Activated CD8-positive, alpha-beta T cell treated with anti-CD3 and anti-CD28 coated beads for 36 hours (primary cell): ENCODE measurements at places on chromosomes 6 and 20.

DNA sequence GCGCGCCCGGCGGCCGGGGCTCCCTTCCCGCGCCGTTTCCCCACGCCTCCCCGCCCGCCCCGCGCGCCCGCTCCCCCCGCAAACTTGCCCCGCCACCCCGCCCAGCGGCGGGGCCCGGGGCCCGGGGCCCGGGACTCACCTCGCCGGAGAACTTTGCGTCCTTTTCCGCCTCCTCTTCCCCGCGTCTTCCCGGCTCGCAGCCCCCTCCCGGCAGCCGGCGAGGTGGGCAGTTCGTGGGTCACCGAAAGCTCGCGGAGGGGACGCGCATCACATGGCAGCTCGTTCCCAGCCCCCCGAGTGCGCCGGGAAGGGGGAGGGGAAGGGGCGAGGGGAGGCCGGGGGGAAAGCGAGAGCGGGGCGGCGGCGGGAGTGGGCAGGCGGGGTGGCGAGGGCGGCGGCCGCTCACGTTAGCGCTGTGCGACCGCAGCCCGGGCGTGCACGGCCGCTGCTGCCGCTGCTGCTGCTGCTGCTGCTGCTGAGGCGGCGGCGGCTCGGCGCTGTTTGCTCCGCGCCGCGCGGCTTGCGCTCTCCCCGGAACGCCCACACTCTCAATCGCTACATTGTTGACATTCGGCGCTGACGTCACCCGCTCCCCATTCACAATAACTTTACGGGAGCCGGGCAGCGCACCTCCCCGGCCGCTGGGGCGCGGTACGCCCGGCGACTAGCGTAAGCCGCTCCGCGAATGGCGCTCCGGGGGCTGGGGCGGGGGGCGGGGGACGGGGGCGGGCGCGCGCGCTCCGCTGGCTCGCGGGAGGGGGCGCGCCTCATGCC lies at the start of gene BACH2:
Gene BACH2, minus strand, starts transcription at position 503 of the 774 bp plus-strand sequence. CDS start 287,999 bp downstream, outside the sequence.
- H3K36me3 ChIP-seq = peaks cover 34% of the 10 kb centered on the region
- peaks cover 3% of the 10 kb centered on the region for H3K27me3 ChIP-seq
- H3K27ac ChIP-seq = peak within 1 kb of the TSS; percentile 94
- peak within 1 kb of the TSS; percentile 83 for H3K4me3 ChIP-seq
- peak; percentile 99 for DNase-seq
- peaks cover 38% of the 10 kb centered on the region for H3K4me1 ChIP-seq

- H3K27me3 ChIP-seq = no peaks in the 10 kb centered on the region
- H3K27ac ChIP-seq = peak overlapping the region; percentile 60
- H3K4me1 ChIP-seq = peaks cover 22% of the 10 kb centered on the region
- no peak overlapping the region for H3K4me3 ChIP-seq
- peaks cover 47% of the 10 kb centered on the region for H3K36me3 ChIP-seq
These were observed 3.5 kb upstream of the ACAT2 start for GRCh38 chr6:159758031-159759001.

- peak overlapping the region; percentile 76 for H3K4me3 ChIP-seq
- peaks cover 57% of the 10 kb centered on the region for H3K36me3 ChIP-seq
- DNase-seq = peak; percentile 98
- H3K27me3 ChIP-seq = no peaks in the 10 kb centered on the region
- H3K27ac ChIP-seq = peak overlapping the region; percentile 93
These were observed 5.1 kb downstream of the DEF6 start for GRCh38 chr6:35302604-35303241.

- H3K4me3 ChIP-seq = peak overlapping the region; percentile 78
- peaks cover 1% of the 10 kb centered on the region for H3K36me3 ChIP-seq
- H3K4me1 ChIP-seq = peaks cover 7% of the 10 kb centered on the region
- H3K27me3 ChIP-seq = peaks cover 8% of the 10 kb centered on the region
These were observed 29.9 kb upstream of the TRIM27 start for GRCh38 chr6:28953585-28954258.

GRCh38 chr6:20365456-20365855 lies 36.2 kb upstream of the E2F3 start:
- peak overlapping the region; percentile 28 for H3K4me3 ChIP-seq
- peak overlapping the region; percentile 91 for H3K27ac ChIP-seq
- no peaks in the 10 kb centered on the region for H3K27me3 ChIP-seq
